ENCODE measurements at places on chromosomes 7 and 10.

GRCh38 chr10:69397972-69398371 is 18.7 kb downstream of the TACR2 start:
- no peak for DNase-seq

GRCh38 chr10:33661580-33662336 is 327.3 kb upstream of the NRP1 start:
- no peak for DNase-seq

- no peak for DNase-seq
Measured at GRCh38 chr10:31483546-31483945, 164.5 kb downstream of the ZEB1 start.

GRCh38 chr7:67743501-67743900 is 746.9 kb downstream of the TYW1 start:
- no peak for DNase-seq

GRCh38 chr10:5334196-5334880 is 30.4 kb upstream of the UCN3 start:
- no peak for DNase-seq

GRCh38 chr10:125161707-125162119 is 1.4 kb upstream of the CTBP2 start:
- no peak for DNase-seq

Measured in activated T-cell treated with anti-CD3 and anti-CD28 coated beads, Interleukin-2, amount 50 U/mL, for 24 hours (primary cell).